ENCODE measurements at places on chromosomes 5 and 9.

DNA sequence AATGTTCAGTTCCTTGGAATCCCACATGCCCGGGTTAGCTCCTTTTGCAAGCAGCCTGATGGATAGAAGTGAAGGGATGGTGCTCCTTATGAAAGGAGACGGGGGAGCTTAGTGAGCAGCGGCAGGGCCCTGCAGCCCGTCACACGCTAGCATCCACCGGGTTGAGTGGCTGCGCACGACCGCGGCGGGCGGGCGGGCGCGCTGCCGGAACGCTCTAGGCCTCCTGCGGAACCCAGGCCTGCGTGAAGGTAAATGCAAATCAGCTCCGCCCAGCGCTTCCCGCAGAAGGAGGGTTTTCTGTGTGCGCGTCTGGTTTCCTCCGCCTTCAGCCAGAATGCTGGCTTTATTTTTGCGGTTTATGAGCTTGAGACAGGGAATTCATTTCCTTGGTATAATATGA is 19.8 kb downstream of the IL12B start:
- DNase-seq: no peak

- DNase-seq: no peak
Measured at GRCh38 chr5:156402387-156402921, 75.5 kb downstream of the SGCD start.

- DNase-seq: no peak
Measured at GRCh38 chr5:157867751-157868387, 8.9 kb upstream of the CLINT1 start.

- DNase-seq: no peak
Measured at GRCh38 chr9:112535811-112536210, 49.2 kb downstream of the KIAA1958 start.

GRCh38 chr9:23659346-23660006 is 166.6 kb downstream of the ELAVL2 start:
- no peak for DNase-seq

- no peak for DNase-seq
Measured at GRCh38 chr5:151819830-151820229, 48.1 kb downstream of the G3BP1 start.

- DNase-seq: no peak
Measured at GRCh38 chr9:13382595-13382994, 103.1 kb upstream of the MPDZ start.

GRCh38 chr9:98781588-98782383 is 14.6 kb downstream of the ANKS6 start:
- no peak for DNase-seq

- no peak for DNase-seq
Measured at GRCh38 chr5:89418407-89419085, 535.6 kb upstream of the MEF2C start.

GRCh38 chr5:96714951-96715451 is 52.8 kb downstream of the CAST start:
- no peak for DNase-seq

DNA sequence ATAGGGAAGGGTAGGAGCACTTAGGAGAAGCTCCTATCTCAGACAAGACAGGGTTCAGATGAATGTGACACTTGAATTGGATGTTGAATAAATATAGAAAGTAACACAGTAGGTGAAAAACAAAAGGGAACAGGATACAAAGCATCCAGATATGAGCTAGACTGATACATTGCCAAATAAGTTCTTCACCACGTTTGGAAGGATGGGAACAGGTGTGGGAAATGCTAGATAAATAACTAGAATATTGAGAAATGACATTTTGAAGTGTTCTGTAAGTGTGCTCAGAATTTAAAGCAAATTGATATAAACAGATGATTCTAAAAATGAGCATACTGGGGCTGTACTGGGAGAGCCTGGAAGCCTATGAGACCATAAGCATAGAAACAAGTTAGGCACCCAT is 340.1 kb upstream of the PRR16 start:
- no peak for DNase-seq

DNA sequence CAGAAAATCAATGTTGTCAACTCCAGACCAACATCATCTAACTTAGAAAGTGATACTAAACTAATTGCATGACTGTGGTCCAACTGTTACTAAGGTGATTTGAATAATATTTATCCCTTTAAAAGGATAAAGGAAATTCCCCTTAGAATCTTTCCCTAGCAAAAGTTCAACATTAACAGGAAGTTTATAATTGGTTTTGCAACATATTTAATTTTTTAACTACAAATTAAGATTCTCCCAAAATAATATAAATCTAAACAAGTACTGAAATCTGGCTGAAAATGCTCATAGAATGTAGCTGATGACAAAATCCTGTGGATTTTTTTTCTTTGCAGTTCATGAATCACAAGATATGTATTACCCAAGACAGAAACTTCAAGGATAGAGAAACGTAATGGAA is 151.4 kb downstream of the LPAR1 start:
- DNase-seq: no peak

DNA sequence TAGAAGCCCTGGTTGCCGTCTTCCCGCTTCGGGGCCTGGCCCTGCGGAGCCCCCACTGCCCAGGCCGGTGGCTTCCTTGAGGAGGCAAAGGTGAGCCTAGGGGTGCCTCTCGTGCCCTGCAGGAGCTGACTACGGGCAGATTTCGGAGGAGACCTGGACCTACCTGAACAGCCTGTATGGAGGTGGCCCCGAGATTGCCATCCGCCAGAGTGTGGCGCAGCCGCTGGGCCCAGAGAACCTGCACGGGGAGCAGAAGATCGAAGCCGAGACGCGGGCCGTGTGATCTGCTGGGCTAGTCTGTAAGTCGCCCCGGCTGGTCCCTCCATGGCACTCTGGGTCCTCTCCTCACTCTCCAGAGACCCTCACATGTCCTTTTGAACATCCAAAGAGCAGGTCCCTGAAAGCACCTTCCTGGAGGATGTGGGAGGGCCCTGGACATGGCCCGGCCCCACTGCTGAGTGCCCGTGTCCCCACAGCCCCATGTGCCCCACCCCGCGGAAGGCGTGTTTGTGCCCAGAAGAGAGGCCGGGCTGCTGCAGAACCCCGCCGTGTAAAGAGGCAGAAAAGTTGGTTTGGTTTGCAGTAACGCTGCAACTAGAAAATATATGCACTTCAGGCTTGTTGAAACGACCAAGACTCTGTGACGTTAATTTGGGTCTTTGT is 44.9 kb downstream of the USP20 start:
- DNase-seq: no peak

- no peak for DNase-seq
Measured at GRCh38 chr5:33807771-33808170, 84.0 kb downstream of the ADAMTS12 start.

DNA sequence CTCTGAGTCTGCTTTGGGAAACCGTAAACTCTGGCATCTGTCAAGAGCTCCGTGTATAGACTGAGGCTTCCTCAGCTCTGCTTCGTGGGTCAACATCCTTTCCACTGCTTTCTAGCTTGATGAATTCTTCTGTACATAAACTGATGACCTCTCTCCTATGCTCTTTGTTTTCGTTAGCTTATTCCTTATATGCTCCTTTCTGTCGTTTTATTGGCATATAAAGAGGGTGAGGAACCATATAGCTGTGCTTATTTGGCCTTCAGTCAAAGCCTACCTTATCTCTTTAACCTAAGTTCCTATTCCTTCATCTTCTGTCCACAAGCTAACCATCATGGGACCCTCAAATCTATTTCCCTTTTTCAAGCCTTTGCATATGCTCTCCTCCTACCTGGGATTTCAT is 39.4 kb upstream of the CARTPT start:
- no peak for DNase-seq

- DNase-seq: no peak
Measured at GRCh38 chr5:82384034-82384750, 106.0 kb upstream of the RPS23 start.

DNA sequence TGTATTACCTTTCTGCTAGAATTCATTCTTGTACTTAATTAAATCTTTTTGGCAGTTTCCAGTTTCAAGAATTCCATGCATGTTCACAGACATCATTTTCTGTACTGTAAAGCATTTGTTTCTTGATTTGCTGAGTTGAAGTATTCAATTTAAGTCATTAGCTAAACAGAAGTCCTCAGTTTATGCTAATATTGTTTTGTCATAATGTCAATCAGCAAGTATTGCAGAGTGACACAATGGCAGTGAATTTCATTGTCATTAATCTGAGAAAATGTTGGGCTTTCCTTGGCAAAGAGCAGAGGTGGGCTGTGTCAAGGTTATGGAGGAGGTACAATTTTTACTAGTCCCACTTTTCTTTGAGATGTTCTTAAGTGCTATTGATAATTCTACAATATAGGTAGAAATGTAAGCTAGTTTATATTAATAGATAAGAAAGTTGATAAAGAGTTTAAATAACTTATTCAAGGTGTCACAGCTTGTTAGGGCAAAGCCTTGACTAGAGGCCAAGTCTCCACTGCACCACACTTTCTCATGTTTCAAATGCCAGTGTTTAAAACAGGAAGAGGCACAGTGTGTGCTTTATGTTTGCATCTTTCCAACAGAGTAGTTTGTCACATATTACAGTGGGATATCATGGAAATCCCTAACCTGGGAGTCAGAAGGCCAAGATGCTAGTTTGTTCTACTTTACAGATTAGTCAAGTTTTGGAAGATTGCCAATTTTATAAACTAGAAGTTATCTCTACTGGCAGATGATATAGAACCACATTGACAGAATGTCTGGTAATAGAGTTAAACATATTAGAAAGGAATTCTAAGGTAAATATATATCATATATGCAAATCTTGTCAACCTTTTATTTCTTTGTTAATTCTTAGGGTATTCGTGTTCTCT is 56.3 kb downstream of the SLF1 start:
- no peak for DNase-seq

DNA sequence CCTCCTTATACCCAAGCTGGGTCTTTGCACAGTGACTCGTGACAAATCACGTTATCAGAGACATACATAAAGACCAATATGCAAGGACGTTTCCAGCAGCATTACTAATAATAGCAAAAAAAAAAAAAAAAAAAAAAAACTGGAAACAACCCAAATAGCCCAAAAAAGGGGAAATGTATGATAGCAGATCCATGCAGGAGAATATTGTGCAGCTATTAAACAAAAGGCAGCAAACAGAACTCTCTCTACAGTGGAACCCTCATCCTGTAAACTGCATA is 37.7 kb downstream of the C5orf15 start:
- DNase-seq: no peak

DNA sequence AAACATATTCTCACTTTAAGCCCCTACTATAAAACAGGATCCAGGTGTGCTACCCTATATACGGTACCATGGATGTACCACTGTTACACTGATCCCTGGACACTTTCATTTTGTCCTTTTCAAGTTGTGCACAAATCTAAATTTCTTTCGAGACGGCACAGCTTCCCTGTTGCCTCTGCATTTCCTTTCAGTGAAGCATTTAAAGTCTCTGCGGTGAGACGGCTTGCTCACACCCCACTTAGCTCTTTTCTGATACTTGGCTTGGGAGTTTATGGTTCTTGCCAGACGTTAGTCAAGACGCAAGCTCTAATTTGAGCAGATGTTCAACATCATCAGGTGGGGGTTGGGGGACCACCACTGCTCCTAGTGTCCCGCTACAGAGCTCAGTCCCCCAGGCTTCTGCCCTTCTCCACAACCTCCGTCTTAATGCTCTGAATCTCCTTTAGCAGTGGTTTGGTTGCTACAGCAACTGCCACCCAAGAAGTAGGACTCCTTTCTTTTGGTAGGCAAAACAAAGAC is 15.8 kb downstream of the F2RL2 start:
- DNase-seq: no peak

DNA sequence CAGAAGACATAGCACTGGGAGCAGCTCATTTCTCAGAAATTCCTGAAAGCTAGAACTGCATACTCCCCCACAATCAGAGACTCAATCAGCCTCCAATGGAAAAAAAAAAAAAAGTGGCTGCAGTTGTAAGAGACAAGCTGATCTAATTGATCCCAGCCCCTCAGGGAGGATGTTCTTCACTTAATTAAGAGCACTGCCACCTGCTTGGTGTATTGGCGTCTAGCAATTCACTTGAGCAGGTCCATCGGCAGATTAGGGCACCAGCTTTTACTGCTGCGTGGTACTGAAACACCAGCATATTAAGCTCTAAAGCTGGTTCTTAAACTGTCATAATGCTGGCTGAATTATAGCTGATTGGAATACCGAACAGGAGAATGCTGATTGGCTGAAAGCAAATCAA is 1890.1 kb upstream of the WWC1 start:
- DNase-seq: no peak

- DNase-seq: no peak
Measured at GRCh38 chr9:21708856-21709255, 93.6 kb upstream of the MTAP start.

DNA sequence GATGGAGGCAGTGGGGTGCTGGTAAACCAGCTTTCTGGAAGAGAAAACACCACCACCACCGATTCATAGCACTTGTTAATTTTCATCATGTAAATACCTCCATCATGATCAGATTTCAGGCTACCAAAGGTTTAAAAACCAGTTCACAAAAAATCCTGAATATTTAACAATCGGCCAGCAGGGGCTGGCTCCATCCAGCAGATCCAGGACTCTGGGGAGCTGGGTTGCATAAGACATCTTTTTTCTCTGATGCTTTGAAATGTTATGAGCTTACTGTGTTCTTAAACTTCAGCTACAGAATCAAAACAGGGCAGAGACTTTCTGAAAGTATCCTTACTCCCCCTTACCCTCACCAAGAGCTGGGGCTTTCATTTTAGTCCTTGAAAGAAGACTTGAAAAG is 14.6 kb upstream of the RNF183 start:
- DNase-seq: no peak

- no peak for DNase-seq
Measured at GRCh38 chr5:82512025-82512424, 233.9 kb upstream of the RPS23 start.

DNA sequence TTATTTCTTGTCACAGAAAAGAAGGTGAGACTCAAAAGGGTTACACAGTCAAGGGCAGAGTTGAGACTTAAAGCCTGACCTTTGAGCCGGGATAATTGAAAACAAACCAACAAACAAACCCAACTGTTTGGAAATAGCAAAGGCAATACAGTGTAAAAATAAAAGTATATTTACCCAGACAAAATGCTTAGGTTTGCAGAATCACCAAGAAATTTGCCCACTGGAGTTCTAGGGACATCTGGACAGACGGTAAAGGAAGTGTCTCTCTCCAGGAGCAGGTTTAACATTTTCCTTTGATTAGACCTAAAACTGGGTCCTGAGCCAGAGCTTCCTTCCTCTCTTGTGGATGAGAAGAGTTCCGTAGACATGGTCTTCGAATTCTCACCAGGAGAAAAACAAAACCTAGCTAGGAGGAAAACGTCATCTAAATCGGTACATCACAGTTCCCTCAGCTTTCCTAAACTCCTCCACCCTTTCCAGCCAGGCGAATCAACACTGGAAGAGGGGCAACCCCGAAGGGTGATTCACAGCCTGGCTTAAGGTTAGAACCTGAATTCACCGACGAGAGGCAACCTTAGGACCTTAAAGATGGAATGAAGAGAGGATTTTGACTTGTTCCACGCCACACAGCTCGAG is 673 bp downstream of the CDC25C start:
- no peak for DNase-seq

DNA sequence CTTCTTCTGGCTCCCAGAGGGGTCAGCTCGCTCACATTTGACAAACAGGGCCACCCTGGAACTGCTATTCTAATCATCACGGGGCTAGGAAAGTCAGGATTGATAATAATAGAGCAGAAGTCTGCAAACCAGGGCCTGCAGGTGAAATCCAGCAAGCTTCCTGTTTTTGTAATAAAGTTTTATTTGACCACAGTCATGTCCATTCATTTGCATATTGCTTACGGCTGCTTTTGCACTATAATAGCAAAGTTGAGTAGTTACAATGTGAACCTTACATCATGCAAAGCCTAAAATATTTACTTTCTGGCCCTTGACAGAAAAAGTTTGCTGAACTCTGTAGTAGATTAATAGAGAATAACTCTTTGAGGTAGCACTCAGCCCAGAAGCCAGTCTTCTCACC is 63.2 kb upstream of the CTXN3 start:
- DNase-seq: no peak

- no peak for DNase-seq
Measured at GRCh38 chr9:95497772-95498171, 19.0 kb downstream of the PTCH1 start.
